ENCODE measurements at places on chromosomes 3 and 15.

- no peak for DNase-seq
Measured at GRCh38 chr3:50533316-50533715, 29.9 kb upstream of the CACNA2D2 start.

- DNase-seq = no peak
Measured at GRCh38 chr15:93170329-93170728, 81.3 kb upstream of the RGMA start.

GRCh38 chr15:82874961-82875360, 65.5 kb downstream of the WHAMM start:
- no peak for DNase-seq

DNA sequence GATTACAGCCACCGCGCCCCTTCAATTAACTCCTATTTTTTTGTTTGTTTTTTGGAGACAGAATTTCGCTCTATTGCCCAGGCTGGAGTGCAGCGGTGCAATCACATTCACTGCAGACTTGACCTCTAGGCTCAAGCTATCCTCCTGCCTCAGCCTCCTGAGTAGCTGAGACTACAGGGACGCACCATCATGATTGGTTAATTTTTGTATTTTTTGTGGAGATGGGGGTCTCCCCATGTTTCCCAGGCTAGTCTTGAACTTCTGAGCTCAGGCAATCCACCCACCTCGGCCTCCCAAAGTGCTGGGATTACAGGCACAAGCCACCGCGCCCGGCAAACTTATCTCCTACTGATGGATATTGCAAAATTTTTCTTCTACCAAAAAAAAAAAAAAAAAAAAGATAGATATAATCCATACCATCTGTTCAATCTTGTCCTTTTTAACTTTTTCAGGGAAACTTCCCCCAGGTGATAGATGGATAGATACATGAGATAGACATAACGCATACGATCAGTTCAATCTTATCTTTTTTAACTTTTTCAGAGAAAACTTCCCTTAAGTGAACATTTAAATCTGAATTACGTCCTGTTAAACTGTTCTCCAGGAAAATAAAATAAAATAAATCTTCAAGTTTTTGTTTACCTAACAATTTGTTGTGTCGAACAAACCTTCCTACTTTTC, 693 bp upstream of the RPSA start:
- DNase-seq = no peak

- peak; percentile 25 for DNase-seq
Measured at GRCh38 chr3:136070953-136071949, 105.7 kb downstream of the PPP2R3A start.

DNA sequence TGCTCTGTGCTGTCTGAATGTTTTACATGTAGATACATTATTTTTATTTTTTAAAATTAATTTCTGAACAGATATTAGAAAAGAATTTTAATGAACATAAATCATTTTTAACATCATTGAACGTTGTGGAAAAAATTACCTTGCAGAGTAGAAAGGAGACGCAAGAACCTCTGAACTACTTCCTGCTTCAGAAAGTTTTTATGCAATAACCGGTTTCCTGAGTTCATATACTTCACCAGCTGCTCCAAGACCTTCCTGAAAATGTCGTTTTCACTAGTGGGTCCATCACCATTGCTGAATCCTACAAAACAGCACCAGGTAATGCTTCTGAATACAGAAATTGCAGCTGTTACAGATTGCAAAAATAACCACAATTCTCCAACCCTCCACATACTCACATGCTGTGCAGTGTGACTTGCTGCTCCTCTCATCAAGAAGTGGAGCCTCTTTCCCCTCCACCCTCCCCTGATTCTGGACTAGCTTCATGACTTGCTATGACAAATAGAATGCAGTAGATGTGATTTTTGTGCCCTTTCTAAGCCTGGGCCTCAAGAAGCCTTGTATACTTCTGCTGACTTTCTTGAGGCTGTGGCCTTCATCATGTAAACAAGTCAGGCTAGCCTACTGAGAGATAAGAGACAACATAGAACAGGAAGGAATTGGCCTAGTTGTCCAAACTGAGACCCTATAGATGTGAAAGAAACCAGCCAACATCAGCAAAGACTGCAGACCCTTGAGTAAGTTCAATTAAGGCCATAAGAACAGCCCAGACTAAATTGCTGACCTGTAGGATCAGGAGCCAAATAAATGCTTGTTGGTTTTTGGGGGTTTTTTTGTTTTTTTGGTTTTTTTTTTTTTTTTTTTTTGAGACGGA, 80.4 kb downstream of the TRANK1 start:
- DNase-seq = no peak
